Putamen (tissue), 1 donor: ENCODE measurements at places on chromosomes 1 and 21.

DNA sequence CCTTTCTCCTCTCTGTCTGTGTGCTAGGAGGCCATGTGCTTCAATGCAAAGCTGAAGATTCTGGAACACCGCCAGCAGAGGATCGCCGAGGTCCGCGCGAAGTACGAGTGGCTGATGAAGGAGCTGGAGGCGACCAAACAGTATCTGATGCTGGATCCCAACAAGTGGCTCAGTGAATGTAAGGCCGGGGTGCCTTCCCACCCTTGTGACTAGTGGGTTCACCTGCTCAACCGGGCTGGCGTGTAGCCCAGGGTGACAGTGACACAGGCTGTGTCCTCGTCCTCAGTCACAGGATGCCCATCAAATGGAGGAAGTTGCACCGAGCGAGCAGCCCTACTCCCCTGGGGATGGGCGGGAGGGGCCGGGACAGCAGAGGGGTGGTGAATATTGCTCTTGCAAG lies 544.1 kb downstream of the KIF26B start:
- no peak for DNase-seq

- no peak for DNase-seq
Measured at GRCh38 chr1:9840176-9840575, 16.4 kb upstream of the CLSTN1 start.

GRCh38 chr1:46179138-46180081 lies 3.1 kb upstream of the P3R3URF start:
- DNase-seq = peak; percentile 81

DNA sequence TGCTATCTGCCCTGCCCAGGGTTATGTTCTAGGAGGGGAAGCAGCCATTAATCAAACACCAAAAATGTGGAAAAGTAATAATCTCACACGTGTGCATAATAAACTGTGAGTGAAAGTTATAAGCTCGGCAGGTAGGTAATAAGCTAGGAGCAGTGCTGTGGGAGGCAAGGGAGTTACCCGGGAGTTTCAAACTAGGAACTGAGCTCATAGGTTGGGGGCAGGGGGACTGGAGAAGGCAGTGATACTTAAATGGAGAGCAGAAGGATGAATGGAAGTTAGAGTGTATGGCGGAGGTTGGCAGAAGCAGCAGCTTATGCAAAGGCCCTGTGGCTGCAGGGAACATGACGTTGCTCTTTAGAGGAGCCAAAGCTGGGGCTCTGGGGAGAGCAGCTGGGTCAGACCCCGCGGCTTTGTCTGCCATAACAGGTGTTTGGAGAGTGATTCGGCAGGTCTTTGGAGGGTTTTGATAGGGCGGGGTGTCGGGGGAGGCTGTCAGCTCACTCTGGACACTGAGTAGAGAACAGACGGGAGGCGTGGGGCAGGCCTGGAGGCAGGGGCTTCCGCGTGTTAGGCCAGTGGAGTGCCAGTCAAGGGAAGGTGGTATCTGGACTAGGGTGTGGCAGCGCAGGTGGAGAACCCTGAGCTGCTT lies 20.0 kb downstream of the PTPRF start:
- DNase-seq = no peak

DNA sequence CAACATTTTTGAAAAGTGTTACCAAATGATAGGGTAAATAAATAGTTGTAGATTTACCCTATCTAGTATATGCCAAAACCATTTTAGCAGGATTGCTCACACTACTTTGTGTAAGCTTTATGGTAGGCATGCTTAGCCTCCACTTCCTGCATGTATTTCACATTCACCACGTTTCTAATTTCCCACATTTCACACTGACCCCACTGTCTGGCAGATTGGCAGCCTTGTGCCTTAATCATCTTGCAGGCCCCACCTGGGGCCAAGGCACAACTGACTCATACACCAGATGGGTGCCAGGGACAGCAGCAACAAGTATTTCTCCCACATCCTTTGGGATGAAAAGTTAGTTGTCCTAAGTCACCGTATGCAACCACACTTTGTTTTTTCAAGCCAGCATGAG lies 21.2 kb upstream of the CENPF start:
- no peak for DNase-seq

DNA sequence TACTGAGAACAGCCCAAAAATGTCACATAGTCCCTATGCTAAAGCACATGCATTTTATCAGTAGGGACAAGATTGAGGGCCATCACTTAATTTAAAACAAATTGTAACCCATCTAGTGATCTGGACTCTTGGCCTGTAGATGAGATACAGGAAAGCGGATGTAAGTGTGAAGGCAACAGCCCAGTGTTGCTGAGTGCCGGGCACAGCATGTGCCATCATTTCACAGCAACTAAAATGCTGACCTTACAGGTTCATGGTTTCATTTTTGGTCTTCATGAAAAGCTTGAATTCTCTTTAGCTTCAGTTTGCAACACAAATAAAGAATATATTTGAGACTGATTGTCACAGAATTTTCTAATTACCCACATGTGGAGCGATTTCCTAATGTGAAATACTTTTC lies 5.8 kb downstream of the COG2 start:
- DNase-seq = no peak

- DNase-seq = no peak
Measured at GRCh38 chr1:17218939-17219338, 14.0 kb downstream of the PADI1 start.

DNA sequence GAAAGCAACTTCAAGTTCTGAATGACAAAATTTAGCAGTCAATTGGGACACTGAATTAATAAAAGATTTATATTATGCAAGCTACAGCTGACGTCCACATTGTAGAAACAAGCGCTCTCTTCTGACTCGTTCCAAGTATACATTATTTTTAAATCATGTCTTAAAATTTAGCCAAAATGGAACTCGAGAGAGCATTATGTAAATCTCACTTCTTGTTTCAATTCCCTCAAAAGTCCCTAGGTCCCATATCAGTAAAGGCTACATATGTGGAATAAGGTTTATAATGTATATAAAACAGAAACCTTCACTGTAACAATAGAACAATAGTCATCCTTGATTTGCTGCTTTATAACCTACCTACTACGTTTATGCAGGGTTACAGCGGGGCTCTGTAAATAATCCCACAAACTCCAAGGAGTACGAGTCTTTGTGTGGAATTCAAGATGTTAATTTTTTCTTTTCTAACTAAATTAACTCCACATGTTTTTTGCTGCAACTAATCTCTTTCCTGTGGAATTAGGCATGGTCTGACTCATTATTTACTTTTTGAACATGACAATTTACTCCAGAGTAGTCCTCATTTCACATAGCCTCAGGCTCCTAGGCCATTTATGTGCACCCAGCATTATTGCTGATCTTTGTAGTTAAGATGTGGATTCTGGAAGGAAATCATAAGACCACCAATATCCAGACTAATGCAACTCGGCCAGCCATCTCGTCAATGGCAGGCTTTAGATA lies 785.1 kb downstream of the LTN1 start:
- no peak for DNase-seq

DNA sequence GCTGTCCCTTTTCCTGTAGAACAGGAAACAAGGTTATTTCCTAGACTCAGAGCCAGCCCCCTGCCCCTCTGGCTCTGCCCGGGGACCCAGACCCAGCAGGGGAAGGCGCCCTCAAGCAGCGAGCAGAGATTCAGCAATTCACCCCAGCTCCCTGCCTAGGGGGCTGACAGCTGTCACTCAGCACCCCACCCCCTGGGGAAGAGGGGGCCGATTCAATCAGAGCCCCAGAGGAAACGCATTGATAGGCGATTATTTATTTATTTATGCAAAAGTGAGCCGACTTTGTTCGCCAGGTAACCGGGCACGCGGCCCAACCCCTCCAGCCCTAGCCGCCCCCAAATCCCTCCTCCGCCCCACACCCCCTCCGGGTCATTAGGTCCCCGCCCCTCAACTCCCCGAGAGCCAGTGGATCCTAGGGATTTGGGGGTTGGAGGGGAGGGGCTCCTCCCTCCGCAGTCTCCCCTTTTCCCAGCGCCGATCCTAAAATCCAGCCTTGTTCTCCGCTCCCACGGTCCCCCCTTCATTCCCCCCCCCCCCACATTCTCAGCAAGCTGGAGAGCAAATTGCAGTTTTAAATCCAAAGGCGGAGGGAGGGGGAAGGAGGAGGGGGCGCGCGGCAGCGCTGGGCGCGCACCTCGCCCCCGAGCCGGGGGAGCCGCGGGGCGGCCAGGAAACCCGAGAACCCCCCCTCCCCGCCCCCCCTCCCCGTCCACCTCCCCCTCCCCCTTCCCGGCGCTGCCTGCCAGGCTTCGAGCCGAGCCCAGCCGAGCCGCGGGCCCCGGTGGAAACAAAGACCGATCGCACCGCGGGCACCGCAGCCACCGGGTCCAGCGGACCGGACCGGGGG lies 1.3 kb downstream of the AHDC1 start:
- DNase-seq = no peak

- DNase-seq = no peak
Measured at GRCh38 chr1:155607708-155608107, 2.3 kb upstream of the MSTO1 start.

DNA sequence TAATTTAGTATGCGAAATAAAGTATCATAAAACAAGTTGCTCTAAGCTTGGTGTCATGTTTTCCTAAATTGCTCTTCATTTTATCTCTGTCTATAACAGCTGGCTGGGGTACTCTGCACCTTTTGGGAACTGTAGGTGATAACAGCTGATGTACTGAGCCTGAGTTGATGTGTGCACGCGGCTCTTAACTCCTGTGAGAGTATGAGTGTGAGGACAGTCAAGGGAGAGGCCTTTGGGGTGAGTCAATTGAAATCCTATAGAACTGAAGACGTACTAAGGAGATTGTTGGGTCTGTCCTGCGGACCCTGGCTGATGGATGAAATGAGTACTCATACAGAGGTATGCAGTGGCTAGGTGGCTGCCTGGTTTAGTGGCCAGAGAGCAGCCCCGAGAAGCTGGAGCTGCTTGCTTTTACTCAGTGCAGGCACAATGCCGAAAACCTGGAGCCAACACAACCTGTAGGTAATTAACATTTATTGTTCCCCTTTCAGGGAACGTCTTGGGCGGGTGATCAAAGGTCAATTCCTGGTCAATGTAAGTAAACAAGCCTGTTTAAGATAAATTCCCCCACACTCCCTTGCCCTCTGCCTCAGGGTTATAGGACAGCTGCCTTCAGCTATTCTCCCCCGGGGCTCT lies 188.5 kb downstream of the PRDM2 start:
- DNase-seq = no peak

- no peak for DNase-seq
Measured at GRCh38 chr1:41041614-41042270, 20.2 kb upstream of the SLFNL1 start.

DNA sequence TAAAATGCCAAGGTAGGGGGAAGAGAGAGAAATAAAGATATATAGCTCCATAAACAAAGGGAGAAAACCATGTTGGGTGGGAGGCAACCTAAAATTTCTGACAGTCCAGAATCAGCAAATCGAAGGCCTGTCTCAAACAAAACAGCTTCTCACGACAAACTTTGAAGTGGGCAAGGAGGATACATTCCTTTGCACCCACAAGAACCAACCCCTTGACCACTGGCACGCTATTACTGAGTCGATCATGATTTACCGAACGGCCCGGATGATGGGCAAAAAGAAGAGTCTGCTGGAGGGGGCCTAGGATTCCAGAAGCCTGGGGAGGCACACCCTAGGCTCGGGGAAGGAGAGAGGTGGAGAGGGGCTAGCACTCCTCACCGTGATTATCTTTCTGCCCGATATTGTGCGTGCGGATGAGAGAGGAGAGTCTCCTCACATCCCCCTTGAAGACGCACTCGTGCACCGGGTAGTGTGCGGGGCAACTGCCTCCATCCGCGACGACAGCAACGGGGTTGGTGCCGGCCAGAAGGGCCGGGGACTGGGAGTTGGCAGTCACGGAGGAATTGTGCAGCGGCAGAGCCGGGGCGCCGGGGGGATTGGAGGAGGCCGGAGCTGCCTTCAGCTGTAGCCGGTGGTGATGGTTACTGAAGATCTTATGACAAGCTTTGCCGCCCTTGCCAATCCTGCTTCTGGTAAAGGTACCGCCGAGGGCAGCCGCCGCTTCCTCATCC lies 756 bp downstream of the ANKRD13C start:
- DNase-seq = peak; percentile 18

GRCh38 chr1:31937300-31938183 lies 626 bp downstream of the PTP4A2 start:
- DNase-seq = peak; percentile 90

DNA sequence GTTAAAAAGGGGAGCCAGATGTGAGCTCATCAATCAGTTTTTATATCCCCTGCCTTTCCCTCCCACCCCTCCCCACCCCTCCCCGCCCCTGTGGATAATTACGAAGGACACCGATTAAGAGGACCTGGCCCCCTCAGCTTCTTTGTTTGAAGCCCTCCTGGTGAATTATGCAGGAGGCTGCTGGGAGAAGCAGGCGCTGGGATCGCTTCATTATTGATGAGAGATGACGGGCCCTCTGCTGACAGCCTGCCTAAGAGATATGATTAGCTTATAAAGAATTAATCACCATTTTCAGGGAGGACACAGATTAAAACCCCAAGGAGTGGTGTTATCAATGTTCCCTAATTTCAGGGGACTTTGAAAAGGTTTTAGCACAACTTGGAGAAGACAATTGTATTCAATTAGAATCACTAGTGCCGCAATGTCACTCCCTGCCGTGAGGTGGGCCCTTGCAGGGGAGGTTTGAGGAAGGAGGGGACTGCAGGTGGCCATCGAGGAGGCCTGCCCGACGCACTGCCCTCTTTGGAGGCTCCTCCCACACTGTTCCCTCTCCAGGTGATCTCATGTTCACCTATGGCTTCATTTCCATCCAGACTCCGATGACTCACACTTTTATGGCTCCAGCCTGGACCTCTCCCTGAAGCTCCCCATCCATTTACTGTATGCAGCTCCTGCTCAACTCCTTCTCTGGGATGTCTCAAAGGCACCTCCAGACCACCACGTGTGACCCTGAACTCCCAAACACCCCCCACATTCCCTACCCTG lies 67.0 kb upstream of the KLHDC7A start:
- DNase-seq = no peak

DNA sequence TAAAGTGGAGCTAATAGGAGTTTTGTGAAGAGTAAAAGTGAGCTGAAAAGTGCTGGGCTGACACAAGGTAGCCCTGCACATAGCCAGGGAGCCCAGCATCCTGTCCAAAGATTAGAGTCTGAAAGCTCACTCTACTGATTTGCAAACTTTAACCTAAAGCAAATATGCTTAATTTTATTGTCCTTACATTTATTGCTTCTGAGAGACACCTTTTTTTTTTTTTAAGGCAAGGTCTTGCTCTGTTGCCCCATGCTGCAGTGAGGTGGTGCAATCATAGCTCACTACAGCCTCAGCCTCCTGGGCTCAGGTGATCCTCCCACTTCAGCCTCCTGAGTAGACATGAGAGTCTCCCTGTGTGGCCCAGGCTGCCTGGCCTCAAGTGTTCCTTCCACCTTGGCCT lies 16.5 kb downstream of the MGST3 start:
- DNase-seq = no peak
